ENCODE measurements at places on chromosomes 12 and 14.
A peak's percentile ranks its signal among the peaks of the same experiment; 100 is the strongest.

GRCh38 chr14:22476887-22477286 is 112.1 kb downstream of the DAD1 start:
- DNase-seq, result no peak

GRCh38 chr14:35855876-35856481 is 29.8 kb downstream of the BRMS1L start:
- no peak for DNase-seq

DNA sequence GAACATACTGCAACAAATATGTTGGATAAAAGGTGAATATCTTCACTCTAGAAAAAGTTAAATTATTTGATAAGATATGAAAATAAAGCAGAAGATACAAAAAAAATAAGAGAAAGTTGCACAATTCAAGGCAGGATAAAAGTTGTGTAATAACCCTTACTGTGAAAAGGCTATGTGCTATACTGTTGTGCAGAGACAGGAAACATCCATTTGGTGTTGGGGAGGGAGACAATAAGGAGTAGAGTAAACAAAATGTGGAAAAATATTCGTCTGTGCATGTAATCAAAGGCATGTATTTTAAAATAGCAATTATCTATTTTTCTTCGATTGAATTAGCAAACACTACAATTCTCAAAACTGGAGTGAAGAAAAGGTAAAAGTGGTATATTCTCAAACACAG is 34.8 kb downstream of the PTHLH start:
- no peak for DNase-seq

GRCh38 chr14:65957631-65958205 is 528.5 kb upstream of the CCDC196 start:
- no peak for DNase-seq

- no peak for DNase-seq
Measured at GRCh38 chr12:128571906-128572810, 251.6 kb downstream of the SLC15A4 start.

DNA sequence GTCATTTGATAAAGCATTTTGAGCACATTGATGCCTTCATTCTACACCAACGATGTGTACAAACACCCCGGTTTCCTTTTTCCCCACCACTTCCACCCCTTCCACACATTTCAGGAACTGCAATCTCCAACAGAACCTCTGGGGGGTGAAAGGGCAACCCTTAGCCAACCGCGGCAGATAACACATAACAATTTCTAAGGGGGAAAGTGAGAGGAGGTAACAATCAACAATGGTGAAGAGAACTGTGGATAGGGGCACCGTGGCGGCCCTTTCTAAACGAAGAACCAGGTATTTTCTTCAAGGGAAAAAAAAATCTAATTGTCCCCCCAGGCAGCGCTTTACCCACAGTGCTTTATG is 1.1 kb downstream of the KITLG start:
- DNase-seq, result peak; percentile 4

DNA sequence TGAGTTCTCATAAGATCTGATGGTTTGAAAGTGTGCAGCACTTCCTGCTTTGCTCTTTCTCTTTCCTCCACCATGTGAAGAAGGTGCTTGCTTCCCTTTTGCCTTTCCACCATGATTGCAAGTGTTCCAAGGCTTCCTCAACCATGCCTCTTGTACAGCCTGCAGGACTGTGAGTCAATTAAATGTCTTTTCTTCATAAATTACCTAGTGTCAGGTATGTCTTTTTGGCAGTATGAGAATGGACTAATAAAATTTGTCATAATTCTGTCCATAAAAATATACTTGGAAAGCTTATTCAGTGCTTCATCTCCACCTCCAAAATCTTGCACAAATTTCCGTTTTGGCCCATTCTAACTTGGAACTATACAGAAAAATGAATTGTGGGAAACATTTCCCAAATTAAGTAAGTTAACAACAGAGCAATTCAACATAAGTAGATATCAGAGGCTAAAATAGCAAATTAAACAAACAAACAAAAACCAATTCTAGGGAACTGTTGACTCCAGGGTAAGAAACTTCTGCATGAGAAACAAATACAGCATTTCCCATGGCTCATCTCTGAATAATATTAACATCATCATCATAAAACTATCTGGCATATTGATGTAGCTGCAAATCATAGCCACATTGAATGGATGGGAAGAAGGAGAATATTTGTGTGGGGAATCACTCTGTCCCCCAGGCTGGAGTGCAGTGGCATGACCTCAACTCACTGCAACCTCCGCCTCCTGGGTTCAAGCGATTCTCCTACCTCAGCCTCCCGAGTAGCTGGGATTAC is 459.5 kb upstream of the FAR2 start:
- no peak for DNase-seq

GRCh38 chr12:130266751-130267150 is 70.9 kb upstream of the PIWIL1 start:
- no peak for DNase-seq

GRCh38 chr14:86027144-86027543 is 497.2 kb downstream of the FLRT2 start:
- no peak for DNase-seq

GRCh38 chr14:100104523-100105300 is 39.5 kb downstream of the EVL start:
- DNase-seq, result peak; percentile 45

GRCh38 chr12:16012117-16012516 is 101.0 kb downstream of the DERA start:
- no peak for DNase-seq

DNA sequence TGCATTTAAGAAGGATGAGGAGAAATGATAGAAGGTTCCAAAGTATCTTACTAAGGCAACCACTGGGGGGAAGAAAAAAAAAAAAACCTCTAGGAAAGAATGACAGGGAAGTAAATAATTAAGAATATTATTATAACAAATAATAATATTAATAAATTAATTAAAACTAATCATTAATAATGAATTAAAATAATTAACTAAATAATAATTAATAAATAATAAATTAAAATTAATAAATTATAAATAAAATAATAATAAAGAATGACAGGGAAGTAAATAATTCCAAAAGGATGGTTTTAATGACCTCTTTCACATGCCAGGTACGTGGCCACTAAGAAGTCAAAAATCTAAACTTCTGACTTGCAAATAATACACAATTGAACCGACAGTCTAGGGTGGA is 9.9 kb downstream of the DBX2 start:
- DNase-seq, result no peak

DNA sequence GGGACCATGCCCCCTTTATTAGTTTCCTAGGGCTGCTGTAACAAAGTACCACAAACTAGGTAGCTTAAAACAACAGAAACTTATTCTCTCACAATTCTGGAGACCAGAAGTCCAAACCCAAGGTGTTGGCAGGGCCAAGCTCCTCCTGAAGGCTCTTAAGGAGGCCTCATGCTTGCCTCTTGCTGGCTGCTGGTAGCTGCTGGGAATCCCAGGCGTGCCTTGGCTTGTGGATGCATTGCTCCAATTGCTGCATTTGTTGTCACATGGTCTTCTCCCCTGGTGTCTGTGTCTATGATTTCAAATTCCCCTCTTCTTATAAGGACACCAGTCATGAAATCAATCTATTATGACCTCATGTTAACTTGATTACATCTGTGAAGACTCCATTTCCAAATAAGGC is 11.2 kb downstream of the SLC17A8 start:
- no peak for DNase-seq

- DNase-seq, result no peak
Measured at GRCh38 chr12:103791350-103791920, 49.6 kb downstream of the NT5DC3 start.

DNA sequence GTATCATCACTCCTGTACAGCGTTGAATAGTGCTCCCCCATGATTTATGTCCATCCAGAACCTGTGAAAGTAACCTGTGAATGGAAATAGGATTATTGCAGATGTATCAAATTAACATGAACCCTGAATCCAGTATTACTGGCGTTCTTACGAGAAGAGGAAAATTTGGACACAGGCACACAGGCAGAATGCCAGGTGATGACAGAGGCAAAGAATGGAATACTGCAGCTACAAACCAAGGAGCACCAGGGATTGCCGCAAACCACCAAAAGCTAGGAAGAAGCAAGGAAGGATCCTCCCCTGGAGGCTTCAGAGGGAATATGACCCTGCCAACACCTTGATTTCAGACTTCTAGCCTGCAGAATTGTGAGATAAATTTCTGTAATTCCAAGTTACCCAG is 113.5 kb upstream of the EGLN3 start:
- no peak for DNase-seq

- DNase-seq, result no peak
Measured at GRCh38 chr12:2974560-2974971, 15.4 kb downstream of the TEAD4 start.

- no peak for DNase-seq
Measured at GRCh38 chr12:130198026-130198662, 35.9 kb downstream of the FZD10 start.

GRCh38 chr12:110560946-110561345 is 22.2 kb downstream of the PPTC7 start:
- no peak for DNase-seq

- DNase-seq, result no peak
Measured at GRCh38 chr14:53953002-53953827, 3.4 kb downstream of the BMP4 start.

DNA sequence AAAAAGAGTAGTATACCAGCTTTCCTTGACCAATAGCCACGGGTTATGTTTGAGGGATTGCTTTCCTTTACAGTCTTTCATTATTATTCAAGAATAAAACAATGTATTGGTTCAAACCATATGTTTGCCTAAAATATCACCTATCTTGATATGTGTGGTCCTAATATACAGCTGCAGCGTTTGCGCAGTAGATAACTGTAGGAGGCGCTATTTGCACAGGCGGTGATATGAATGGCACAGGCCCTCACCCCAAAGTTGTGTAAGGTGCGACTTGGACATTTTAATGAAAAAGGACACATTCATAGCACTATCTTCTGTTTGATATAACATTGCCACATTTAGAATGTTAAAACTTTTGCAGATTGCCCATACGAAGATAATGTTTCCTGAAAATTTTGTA is 298.4 kb downstream of the TRHDE start:
- DNase-seq, result no peak

DNA sequence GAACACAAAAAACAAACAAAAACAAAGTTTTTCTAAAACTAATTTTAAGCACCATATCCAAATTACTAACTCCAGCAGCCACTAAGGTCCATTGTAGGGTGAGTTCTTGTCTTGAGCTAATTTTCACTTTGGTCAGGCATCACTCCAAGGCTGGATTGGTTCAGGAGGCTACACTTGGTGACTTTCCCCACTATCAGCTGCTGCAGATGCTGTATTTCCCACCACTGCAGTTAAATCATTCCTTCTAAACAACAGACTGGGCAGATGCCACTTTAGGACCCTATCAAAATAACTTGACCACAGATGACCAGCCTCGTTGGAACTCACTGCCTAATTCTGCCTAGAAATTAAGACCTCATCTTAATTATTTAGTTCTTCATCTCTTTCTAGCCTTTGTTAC is 140.5 kb downstream of the SLC16A7 start:
- DNase-seq, result no peak

DNA sequence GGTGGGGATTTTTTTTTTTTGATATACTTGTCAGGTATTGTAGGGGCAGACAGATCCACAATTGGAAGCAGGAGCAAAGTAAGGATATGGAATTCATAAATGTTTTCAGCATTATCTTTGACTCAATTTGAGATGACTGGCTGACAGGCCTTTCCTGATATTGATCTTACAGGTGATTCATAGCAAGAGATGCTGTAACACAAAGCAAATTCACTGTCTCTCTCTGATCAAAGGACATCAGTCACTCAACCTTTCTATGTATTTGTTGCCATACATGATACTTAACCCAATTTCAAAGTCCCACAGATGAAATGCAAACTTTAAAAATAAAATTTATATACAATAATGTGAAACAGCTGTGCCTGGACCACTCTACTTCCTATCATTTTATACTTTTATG is 1506.9 kb downstream of the AACS start:
- peak; percentile 24 for DNase-seq

DNA sequence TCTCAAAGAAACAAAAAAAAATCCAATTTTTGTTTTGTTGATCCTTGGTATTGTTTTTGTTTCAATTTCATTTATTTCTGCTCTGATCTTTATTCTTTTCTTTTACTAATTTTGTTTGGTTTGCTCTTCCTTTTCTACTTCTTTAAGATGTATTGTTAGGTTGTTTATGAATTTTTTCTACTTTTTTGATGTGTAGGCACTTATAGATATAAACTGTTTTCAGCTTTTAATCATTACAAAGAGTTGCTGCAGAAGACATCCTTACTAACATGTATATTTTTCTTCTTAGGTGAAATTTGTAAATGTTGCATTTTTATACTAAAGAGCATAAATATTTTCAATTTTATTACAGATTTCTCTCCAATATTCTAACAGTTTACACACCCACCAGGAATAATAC is 69.8 kb downstream of the KNTC1 start:
- no peak for DNase-seq

Data from activated CD4-positive, alpha-beta T cell treated with anti-CD3 and anti-CD28 coated beads, Interleukin-2, Interleukin-4, amounts not matched to agents 100 ng/mL and 50 ng/mL, durations not matched to agents 16 hours and 8 hours (primary cell).